ENCODE measurements at places on chromosomes 3 and 15.

DNA sequence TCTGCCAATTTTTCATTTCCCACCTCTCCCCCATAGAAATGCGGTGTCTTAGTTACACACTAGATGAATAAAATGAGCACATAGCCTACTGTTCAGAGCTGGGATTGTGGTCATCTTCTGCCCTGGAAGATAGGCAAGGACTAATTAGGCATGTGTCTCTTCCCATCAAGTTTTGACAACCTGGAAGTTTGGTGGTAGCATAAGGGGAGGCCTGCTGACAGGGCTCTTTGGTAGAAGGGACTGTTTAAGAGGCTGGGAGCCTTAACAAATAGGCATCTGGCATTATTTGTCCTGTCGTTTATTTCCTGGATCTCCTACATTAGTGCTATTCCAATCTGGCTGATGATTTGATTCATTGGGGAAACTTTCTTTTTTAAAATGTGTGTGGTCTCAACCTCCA, 512.3 kb downstream of the ZNF385D start:
- no peaks in the 10 kb centered on the region for H3K4me1 ChIP-seq
- H3K27ac ChIP-seq: no peak overlapping the region
- no peaks in the 10 kb centered on the region for H3K36me3 ChIP-seq
- no peak for DNase-seq
- no peaks in the 10 kb centered on the region for H3K27me3 ChIP-seq

- DNase-seq: no peak
- H3K4me3 ChIP-seq: no peak overlapping the region
- peaks cover 4% of the 10 kb centered on the region for H3K4me1 ChIP-seq
- no peak overlapping the region for H3K27ac ChIP-seq
- no peaks in the 10 kb centered on the region for H3K27me3 ChIP-seq
These were observed 53.6 kb upstream of the ATP13A3 start for GRCh38 chr3:194540274-194540905.

DNA sequence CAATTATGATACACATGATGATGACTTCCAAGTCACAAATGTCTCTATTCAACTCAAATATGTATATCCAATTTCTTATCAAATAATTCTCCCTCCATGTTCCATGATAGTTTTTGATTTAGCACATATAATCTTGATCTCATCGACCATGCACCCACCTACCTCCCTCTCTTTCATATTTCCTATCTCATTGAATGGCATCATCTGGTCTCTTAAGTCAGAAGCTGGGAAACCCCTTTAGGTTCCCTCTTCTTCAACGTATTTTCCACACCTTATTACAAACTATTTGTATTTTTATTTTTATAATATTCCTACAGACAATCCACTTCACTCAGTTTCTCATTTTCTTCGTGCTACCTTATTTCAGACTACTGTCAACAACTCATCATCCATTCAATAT, 56.9 kb upstream of the DPH6 start:
- H3K27ac ChIP-seq: peak overlapping the region; percentile 50
- no peaks in the 10 kb centered on the region for H3K36me3 ChIP-seq
- no peaks in the 10 kb centered on the region for H3K4me1 ChIP-seq

DNA sequence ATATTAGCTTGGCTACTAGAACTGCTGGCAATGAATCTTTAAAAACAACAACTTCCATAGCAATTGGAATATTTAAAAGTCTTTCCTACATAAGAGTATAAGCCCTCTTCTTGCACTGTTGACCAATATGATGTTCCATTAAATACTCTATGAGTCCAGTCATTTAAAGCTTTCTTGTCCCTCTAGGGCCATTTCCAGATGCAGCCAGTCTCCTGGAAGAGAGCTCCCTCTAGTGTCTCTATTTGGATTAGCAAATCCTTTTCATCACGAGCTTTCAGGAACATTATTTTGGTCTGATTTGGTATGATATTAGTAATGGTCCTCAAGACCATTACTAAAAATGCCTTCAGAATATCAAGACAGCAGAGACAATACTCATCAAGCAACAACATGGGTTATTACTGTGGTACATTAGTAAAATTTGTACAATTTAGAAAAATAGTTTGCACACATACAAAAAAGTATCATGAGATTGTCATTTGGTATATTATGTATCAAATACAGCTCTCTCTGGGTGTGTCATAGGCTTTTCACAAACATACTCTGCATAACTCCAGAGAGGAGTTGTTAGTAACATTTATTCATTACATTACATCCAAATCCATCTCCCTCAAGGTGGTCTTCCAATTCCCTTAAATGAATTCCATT, 101.3 kb downstream of the DPH6 start:
- H3K4me1 ChIP-seq: no peaks in the 10 kb centered on the region
- H3K4me3 ChIP-seq: no peak overlapping the region
- DNase-seq: peak; percentile 11
- H3K27me3 ChIP-seq: no peaks in the 10 kb centered on the region
- H3K27ac ChIP-seq: no peak overlapping the region

GRCh38 chr15:53457479-53457878, 302.0 kb downstream of the WDR72 start:
- no peaks in the 10 kb centered on the region for H3K4me1 ChIP-seq
- DNase-seq: no peak
- no peak overlapping the region for H3K27ac ChIP-seq
- no peaks in the 10 kb centered on the region for H3K36me3 ChIP-seq

- no peaks in the 10 kb centered on the region for H3K36me3 ChIP-seq
- no peaks in the 10 kb centered on the region for H3K4me1 ChIP-seq
- H3K4me3 ChIP-seq: no peak overlapping the region
- no peaks in the 10 kb centered on the region for H3K27me3 ChIP-seq
- no peak overlapping the region for H3K27ac ChIP-seq
- DNase-seq: no peak
These were observed 41.3 kb downstream of the WHAMM start for GRCh38 chr15:82850731-82851130.

GRCh38 chr3:64291956-64292355, 66.7 kb upstream of the PRICKLE2 start:
- DNase-seq: no peak
- no peaks in the 10 kb centered on the region for H3K36me3 ChIP-seq
- H3K4me3 ChIP-seq: no peak overlapping the region
- no peaks in the 10 kb centered on the region for H3K4me1 ChIP-seq

GRCh38 chr15:83943849-83944404, 290.0 kb downstream of the ADAMTSL3 start:
- no peak overlapping the region for H3K27ac ChIP-seq
- no peak overlapping the region for H3K4me3 ChIP-seq
- H3K4me1 ChIP-seq: peaks cover 5% of the 10 kb centered on the region
- H3K27me3 ChIP-seq: no peaks in the 10 kb centered on the region
- H3K36me3 ChIP-seq: no peaks in the 10 kb centered on the region

DNA sequence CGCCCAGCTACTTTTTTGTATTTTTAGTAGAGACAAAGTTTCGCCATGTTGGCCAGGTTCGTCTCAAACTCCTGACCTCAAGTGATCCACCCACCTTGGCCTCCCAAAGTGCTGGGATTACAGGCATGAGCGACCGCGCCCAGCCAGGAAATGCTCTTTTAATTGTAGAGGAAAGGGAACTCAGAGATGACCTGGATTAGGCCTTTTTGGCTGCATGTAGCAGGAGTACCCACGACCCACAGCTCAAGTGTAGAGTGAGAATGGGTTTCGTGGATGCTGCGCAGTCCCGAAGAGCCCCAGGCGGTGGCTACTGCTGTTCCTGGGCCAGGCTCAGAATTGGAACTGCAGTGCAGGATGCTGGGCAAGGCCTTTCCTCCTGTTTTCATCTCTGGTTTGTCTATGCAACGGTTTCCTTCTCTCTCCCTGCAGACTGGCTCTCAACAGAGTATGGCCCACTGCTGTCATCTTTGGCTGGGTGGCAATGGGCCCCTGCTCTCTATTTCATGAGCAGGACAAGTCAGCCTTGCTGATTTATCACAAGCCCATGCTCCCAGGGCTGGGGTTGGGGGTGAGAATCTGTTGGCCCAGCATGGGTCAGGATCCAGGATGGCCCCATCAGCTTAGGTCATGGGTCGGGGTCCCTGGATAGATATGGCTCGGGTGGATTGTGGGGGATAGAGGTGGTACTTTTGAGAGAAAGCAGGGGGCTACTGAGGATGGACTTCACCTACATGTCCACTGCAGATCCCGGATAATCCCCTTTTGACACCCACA, 51.2 kb downstream of the GASK1A start:
- no peak overlapping the region for H3K27ac ChIP-seq
- no peaks in the 10 kb centered on the region for H3K36me3 ChIP-seq
- no peaks in the 10 kb centered on the region for H3K27me3 ChIP-seq
- no peak overlapping the region for H3K4me3 ChIP-seq
- H3K4me1 ChIP-seq: no peaks in the 10 kb centered on the region
- no peak for DNase-seq

GRCh38 chr3:134956395-134956794, 161.3 kb downstream of the EPHB1 start:
- peaks cover 27% of the 10 kb centered on the region for H3K4me1 ChIP-seq
- H3K27ac ChIP-seq: peak overlapping the region; percentile 73
- no peaks in the 10 kb centered on the region for H3K36me3 ChIP-seq

DNA sequence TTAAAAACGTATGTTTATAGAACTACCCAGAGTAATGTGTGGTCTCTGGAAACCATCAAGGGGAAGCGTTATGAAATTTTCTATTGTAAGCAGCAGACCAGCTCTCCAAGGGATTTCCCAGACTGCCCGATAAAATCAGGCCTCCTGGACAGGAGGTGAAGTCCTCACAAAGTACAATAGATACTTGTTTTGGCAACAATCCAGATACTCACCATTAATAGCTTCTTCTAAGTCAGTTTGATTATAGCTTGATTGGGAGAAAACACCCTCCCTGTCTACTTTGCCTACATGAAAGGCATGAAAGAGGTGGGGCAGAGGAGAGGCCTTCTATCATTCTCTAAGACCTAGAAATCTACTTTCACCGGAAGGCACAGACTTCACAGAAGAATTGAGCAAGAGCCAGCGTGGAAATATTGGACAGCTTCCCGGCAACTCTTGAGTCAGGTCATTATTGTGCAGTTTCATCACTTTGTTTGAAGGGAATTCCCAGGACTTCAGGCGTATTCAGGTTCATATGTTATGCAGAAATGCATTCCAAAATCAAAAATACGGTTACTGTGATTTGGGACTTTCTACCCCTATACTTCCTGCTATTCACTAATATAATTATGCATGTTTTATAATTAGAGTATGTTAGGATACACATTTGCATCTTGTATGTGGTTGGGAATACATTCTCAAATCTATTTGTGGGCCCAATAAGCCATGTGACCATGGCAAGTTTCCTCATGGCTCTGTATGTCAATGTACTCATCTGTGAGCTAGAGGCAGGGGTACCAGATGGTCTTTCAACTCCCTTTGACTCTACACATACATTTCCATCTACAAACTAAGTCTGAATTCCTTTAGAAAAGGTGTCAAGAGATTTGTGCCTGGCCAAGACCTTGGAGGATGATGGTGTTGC, 103.5 kb downstream of the CD47 start:
- H3K36me3 ChIP-seq: no peaks in the 10 kb centered on the region
- DNase-seq: no peak
- no peak overlapping the region for H3K4me3 ChIP-seq
- H3K27ac ChIP-seq: no peak overlapping the region
- H3K27me3 ChIP-seq: no peaks in the 10 kb centered on the region

- no peak for DNase-seq
- H3K36me3 ChIP-seq: peaks cover 34% of the 10 kb centered on the region
- no peak overlapping the region for H3K4me3 ChIP-seq
- no peak overlapping the region for H3K27ac ChIP-seq
- no peaks in the 10 kb centered on the region for H3K27me3 ChIP-seq
- no peaks in the 10 kb centered on the region for H3K4me1 ChIP-seq
These were observed 33.7 kb downstream of the KIF7 start for GRCh38 chr15:89621547-89621946.
